MCF 10A (cell line): ENCODE measurements at places on chromosomes 4 and X. TPM values are rescaled to one million over a fixed set of nuclear protein-coding genes. Genes with fewer than 3 reads are reported as not detected.

GRCh38 chr4:73844345-73844744 lies 7.9 kb downstream of the CXCL6 start:
- peak; percentile 76 for DNase-seq

SMR3B gene
- total RNA-seq = not detected in 2 replicates

TLR3 gene
- total RNA-seq = 6.5 and 8.2 TPM in 2 replicates

MBNL3 gene
- total RNA-seq = 14.0 and 17.7 TPM in 2 replicates

TRPC5OS gene
- total RNA-seq = not detected in 2 replicates

DNA sequence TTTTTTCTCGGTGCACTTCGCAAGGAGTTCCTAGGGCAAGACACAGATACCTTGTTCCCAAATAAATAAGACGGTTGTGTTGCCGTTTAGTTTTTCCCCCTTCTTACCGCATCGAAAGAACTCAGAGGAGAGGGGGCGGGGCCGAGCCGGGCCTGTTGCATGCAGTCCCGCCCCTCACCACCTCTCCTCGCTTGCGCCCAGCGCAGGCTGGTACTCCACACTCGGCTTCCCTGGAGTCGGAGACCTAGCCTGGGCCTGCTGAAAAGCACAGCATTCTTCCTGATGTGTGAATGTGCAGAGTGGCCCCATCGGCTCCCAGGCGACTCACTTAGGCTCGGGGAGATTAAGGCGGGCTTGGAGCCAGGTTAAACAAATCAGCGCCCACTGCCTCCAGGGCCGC lies 26.1 kb upstream of the VMA21 start:
- DNase-seq = no peak

STARD8 gene
- total RNA-seq = 0.37 and 1.0 TPM in 2 replicates

GRCh38 chr4:98867648-98868047 lies 61.3 kb downstream of the EIF4E start:
- no peak for DNase-seq

SSX1 gene
- total RNA-seq = not detected in 2 replicates

EDA gene
- total RNA-seq = 1.1 and 1.3 TPM in 2 replicates

GRCh38 chrX:135741192-135741715 lies 26.7 kb downstream of the CT45A3 start:
- DNase-seq = no peak

TAF1 gene
- total RNA-seq = 31.9 and 34.9 TPM in 2 replicates

DNA sequence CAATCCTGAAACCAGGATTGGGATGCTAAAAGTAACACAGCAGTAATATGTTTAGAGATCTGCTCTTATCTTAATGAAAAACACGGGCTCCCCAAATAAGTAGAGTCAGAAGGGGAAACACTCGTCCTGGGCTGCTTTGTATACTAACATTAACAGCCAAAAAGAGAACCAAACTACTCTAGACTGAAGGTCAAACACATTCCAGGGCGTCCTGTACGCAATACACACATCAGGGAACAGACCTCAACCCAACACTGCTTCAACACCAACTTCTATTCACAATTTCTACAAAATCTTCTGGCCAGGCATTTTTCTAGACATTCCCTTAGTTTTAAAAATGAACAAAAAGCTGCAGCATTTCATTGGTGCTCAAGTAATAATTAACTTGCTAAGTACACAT lies 21.4 kb downstream of the FAT1 start:
- DNase-seq = no peak

DNA sequence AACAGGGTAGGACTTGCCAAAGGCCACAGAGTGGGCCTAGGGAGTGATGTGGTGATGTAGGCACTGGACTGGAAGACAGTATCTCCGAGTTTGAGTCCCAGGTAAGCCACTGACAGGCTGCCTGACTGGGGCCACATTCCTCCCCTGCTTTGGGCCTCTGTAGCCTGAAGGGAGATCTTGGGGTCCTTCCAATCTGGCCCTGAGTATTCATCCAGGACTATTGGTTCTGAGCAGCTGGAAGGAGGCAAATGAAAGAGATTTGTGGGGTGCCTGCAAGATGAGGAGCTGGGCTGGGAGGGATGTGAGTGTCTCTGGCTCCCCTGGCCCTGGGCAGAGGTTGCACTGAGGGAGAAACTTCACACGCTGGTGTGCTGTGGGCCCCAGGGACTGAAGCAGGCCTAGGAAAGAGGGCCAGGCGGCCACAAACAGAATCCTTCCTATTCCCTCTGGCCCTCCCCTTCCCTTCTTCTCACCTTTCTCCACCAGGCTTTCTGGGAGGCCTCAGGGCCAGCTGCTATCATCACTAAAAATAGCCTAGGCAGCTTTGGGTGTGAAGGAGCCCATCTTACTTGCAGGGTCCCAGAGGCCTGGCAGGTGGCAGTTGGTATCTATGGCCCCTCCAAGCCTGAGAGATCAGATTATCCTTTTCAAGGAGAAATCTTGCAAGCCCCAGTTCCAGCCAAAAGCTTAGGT lies 70.1 kb downstream of the PJA1 start:
- no peak for DNase-seq

GRCh38 chr4:99405433-99406115 lies 29.6 kb downstream of the ADH7 start:
- DNase-seq = peak; percentile 84

ZDHHC9 gene
- total RNA-seq = 30.6 and 34.5 TPM in 2 replicates

- DNase-seq = peak; percentile 45
These were observed 280.2 kb upstream of the SLC7A11 start for GRCh38 chr4:138522366-138522765.

- DNase-seq = peak; percentile 3
These were observed 365.9 kb downstream of the CXXC4 start for GRCh38 chr4:104128850-104129213.

DNA sequence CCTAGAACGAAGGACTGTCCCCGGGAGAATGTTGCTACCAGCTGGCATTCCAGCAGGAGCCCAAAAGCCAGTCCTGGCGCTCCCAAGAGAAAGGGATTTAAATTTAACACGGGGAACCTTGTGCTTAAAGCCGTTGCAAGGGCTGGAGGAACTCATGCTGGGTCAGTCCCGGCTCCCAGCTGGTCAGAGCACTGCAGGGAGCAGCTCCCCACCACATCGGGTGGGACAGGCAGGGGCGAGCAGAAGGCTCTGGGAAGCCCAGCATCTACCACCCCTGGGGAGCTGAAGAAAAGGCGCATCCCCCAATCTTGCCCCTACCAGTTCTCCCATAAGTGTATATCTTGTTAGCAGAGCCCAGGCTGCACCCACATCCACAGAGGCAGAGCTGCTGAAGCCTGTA lies 15.7 kb downstream of the CFAP99 start:
- DNase-seq = no peak

ANXA3 gene
- 260 and 272 TPM in 2 replicates for total RNA-seq

FAM156B gene
- total RNA-seq = 13.3 and 16.5 TPM in 2 replicates

GRCh38 chr4:11669156-11669555 lies 240.5 kb upstream of the HS3ST1 start:
- no peak for DNase-seq

GRCh38 chr4:80540785-80541469 lies 205.4 kb downstream of the CFAP299 start:
- no peak for DNase-seq

DNA sequence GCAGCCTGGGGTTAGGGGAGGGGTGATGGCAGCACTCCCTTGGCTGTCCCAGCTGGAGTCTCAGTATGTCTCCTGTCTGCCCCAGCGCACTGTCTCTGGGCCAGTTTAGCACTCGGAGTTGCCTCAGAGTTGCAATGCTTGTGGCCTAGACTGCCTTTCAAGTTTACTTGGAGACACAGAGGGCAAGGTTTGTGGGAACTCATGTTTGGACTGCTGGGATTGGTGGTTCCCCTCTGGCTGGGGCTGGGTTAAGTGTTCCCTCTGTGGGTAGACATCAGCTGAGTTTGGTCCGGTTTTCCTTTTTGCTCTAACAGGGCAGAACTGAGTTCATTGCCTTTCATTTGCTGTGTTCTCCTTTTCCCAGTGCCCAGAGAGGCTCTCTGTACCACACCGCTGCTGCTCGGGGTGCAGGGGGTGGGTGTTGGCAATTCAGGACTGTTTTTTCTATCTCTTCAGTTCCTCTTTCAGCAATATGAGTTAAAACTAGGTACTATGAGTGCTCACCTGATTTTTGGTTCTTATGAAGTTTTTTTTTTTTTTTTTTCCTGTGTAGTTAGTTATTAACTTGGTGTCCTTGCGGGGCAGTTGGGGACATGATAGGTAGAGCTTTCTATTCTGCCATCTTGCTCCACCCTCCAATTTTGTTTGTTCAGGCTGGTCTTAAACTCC lies 17.2 kb downstream of the RAB33B start:
- DNase-seq = no peak

DNA sequence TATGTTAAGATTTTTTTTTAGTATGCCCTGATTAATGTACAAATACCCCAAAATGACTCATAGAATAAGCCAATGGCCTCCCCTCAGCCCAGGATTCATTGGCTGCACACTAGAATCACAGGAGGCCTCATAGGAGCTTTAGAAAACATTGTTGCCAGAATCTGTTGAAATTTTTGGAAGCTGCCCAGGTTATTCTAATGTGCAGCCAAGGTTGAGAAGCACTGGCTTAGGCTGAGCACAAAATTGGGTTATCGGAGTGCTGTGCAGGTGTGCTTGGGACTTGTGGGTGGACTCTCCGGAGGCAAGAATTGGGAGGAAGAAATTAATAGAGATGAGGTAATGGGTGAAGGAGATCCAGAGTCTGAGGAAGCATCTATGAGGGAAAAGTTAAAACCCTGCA lies 41.3 kb upstream of the VCX start:
- peak; percentile 0 for DNase-seq

GRCh38 chr4:89000844-89001360 lies 56.1 kb downstream of the FAM13A start:
- DNase-seq = peak; percentile 64

JAKMIP1 gene
- total RNA-seq = not detected in 2 replicates

GRCh38 chrX:132452911-132453550 lies 35.8 kb downstream of the MBNL3 start:
- DNase-seq = no peak

DNA sequence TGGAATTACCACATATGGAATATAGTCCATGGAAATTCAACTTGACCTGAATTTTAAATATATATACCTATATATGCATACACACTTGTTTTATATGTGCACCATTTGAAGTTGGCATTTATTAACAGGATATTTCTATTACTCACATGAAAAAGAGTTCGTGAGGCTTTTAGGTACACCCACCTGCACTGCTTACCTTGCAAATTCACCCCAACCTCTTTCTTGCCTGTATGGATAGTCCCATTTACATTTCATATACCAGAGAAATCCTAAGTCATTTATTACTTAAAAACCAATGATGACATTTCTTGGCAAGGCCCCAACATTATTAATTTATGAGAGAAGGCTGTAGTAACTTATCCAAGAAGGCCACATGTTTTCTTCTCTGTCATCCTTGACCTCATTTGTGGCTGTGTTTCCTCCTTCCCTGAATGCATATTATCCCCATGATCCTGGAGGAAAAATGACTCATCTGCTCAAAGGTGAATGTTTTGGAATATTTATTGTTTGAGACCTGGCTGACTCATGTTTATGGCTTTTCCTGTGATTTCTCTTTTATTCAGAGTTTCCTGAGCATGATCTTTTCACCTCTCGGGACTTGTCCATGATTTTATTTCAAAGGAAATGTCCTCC lies 62.2 kb upstream of the FAM241A start:
- DNase-seq = peak; percentile 96

MAP7D2 gene
- total RNA-seq = 0.19 TPM in 1 of 2 replicates, not detected in the other

FAM114A1 gene
- 22.7 and 38.9 TPM in 2 replicates for total RNA-seq

GRCh38 chr4:55175779-55176231 lies 50.4 kb upstream of the KDR start:
- peak; percentile 47 for DNase-seq

TRAM1L1 gene
- total RNA-seq = 0.75 and 0.76 TPM in 2 replicates

GRCh38 chrX:136387951-136388502 lies 87.3 kb downstream of the ADGRG4 start:
- no peak for DNase-seq

DNA sequence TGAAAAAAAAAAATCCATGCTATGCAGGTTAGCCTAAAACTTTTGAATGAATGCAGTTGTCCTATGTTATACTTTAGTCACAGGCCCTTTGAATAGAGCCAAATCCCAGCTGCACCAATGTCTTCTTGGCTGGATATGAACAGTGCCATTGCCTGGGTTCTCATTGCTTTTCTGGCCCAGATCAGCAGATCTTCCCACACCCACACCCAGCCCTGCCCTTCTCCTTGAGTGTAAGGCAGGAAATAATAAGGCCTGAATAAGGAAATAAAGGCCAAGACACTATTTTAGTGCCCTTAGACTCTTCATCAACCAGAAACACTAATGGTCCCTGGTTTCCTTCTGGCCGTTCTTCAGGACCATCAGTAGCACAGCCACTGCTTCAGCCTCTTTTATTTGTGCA lies 66.6 kb downstream of the USP38 start:
- peak; percentile 41 for DNase-seq

DNA sequence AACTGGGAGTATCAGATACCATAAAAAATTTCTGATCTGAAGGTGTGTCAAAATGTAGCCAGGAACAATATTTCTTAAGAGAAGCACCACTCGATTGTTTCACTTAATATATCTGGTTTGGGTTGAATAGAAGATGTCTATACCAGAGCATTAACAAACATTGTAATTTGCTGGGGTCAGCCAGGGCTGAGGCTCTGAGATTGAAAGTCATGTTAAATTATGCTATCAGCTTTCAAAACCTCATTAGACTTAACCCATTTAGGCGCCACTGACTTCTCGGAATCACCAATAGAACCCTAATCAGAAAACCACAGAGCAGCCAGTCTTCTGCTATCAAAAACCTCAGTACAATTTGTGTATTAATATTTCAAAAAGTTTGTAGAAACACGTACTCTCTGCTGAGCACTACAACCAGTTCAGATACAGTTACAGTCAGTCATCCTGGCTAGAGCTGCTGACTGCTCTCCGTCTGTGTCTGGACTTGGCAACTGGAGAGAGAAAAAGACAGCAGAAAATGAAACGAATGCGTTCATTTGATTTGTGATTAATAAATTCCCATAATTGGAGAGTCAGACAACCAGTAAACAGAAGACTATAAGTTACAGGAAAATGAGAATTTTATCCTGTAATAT lies 848.6 kb upstream of the PABPC4L start:
- no peak for DNase-seq

DNA sequence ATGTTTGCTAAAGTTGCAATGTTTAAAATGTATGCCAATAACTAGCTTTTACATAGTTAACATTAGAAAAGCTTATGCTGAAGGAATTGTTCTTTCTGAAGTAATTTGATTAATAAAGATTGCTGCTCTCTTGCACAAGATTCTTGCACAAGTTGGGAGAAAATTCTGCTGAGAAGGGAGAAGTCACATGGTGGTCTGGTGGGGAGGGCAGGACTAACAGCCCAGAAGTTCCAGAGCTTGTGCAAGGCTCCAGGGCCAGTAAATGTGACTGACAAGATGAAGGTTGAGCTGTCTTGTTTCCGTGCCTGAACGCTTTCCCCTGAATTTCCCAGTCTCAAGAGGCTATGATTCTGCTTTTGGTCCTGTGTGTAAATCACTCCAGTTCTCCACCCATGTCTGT lies 112.9 kb upstream of the VCX start:
- peak; percentile 1 for DNase-seq

WDR17 gene
- total RNA-seq = 1.3 and 1.5 TPM in 2 replicates

DNA sequence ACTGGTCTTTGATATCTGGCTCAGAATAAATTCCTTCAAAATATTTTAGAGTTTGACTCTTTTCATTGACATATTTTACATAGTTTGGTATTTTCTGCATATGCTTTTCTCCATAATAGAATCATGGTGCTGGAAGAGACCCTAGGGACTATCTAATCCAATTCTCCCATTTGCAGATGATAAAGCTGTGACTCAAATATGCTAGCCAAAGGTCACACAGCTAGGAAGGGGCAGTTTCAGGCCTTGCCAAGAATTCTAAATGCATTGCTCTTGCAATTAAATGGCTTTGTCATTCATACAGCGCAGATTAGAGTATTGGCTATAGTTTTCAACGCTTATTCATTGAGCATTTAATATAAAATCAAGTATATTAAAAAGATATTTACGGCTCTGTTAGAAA lies 374.1 kb upstream of the RASGEF1B start:
- no peak for DNase-seq
